ENCODE measurements at places on chromosomes 7 and 10.
A peak's percentile ranks its signal among the peaks of the same experiment; 100 is the strongest.

DNA sequence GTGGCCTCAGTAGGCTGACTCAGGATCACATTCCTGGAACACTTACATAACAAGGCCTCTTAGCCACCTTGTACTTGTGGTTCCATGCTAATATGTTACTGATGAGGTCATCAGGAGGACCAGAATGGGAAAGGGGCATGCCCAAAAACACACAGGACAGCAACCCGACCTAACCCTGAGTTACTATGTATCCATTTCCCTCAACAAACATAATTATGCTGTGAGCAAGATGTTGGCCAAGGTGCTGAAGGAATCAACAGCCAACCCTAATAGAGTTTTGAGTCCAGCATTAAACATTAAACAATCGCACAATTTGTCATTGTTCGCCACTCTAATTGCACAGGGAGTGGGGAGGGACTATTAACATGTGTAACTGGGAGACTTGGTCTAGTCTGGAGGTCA, 129.4 kb downstream of the PLPP4 start:
- no peak overlapping the region for H3K4me3 ChIP-seq
- H3K36me3 ChIP-seq: no peaks in the 10 kb centered on the region
- H3K4me1 ChIP-seq: no peaks in the 10 kb centered on the region
- no peak overlapping the region for H3K27ac ChIP-seq
- no peak for DNase-seq

DNA sequence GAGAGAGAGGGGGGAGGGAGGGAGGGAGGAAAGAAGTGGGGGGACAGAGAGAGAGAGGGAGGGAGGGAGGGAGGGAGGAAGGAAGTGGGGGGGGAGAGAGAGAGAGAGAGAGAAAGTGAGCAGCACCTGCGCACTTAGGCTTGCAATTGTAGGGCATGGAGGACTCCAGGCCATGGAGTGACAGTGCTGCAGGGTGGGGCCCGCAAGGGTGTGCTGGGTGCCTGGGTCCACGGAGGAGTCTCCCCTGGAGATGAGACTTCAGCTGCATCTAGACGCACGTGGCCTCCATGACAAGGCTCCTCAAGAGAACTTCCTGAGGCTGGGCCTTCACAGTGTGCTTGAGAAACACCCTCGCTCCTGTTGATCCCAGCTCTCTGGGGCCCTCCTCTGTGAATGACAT, 44.5 kb downstream of the CLRN3 start:
- no peaks in the 10 kb centered on the region for H3K36me3 ChIP-seq
- no peak overlapping the region for H3K4me3 ChIP-seq
- H3K4me1 ChIP-seq: peaks cover 20% of the 10 kb centered on the region
- no peak overlapping the region for H3K27ac ChIP-seq

DNA sequence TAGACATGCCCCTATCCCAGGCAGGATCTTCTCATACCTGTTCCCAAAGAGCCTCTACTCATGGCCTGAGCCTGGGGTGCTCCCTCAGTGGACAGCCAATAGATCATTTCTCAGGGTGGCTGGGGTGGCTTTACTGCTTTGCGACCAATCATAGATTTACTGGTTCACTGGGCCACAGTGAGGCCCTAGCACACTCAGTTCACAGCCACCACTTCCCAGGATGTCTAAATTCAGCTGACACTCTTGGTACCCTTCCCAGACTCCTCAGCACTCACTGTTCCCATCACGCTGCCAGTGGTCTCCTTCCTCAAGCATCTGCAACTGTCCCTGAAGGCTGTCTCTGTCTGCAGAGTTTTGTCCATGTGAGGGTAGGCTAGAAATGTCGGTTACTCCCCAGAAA, 50.6 kb downstream of the ARHGAP22 start:
- DNase-seq: no peak
- peaks cover 2% of the 10 kb centered on the region for H3K4me1 ChIP-seq
- H3K27me3 ChIP-seq: no peaks in the 10 kb centered on the region
- H3K27ac ChIP-seq: no peak overlapping the region

- H3K4me1 ChIP-seq: no peaks in the 10 kb centered on the region
- no peaks in the 10 kb centered on the region for H3K27me3 ChIP-seq
- DNase-seq: no peak
- H3K4me3 ChIP-seq: no peak overlapping the region
- H3K36me3 ChIP-seq: no peaks in the 10 kb centered on the region
Measured at GRCh38 chr10:86423739-86424138, 57.1 kb upstream of the GRID1 start.

GRCh38 chr10:29921071-29921446, 138.3 kb downstream of the JCAD start:
- DNase-seq: no peak
- H3K36me3 ChIP-seq: no peaks in the 10 kb centered on the region
- no peak overlapping the region for H3K27ac ChIP-seq
- H3K4me1 ChIP-seq: no peaks in the 10 kb centered on the region

DNA sequence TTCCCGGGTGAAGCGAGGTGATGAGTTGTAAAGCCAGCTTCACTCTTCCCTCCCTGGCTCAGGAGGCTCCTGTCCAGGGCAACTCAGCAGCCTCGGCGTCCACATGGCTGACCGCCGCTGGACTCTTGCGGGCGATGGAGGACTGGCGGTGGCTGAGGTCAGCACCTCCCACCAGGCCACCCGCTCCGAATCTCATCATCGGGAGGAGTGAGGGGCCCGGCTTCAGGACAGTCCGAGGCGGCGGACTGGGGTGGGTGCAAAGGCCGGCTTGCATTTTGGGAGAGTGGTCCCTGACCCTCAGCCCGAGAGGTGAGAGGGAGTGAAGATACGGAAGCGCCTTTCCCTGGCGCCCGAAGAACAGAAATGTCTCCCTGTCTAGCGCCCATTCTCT, 759 bp downstream of the DNAJB12 start:
- H3K27ac ChIP-seq: peak overlapping the region; percentile 98
- no peaks in the 10 kb centered on the region for H3K36me3 ChIP-seq
- DNase-seq: peak; percentile 64
- peak overlapping the region; percentile 91 for H3K4me3 ChIP-seq
- H3K27me3 ChIP-seq: no peaks in the 10 kb centered on the region
- peaks cover 9% of the 10 kb centered on the region for H3K4me1 ChIP-seq

GRCh38 chr7:21962677-21963076, 17.0 kb upstream of the CDCA7L start:
- H3K27me3 ChIP-seq: no peaks in the 10 kb centered on the region
- no peak overlapping the region for H3K27ac ChIP-seq
- no peak for DNase-seq
- H3K4me3 ChIP-seq: no peak overlapping the region

Measured in neural progenitor cell (in vitro differentiated cells).